Memory B cell (primary cell): ENCODE measurements at places on chromosomes 5 and 9.

DNA sequence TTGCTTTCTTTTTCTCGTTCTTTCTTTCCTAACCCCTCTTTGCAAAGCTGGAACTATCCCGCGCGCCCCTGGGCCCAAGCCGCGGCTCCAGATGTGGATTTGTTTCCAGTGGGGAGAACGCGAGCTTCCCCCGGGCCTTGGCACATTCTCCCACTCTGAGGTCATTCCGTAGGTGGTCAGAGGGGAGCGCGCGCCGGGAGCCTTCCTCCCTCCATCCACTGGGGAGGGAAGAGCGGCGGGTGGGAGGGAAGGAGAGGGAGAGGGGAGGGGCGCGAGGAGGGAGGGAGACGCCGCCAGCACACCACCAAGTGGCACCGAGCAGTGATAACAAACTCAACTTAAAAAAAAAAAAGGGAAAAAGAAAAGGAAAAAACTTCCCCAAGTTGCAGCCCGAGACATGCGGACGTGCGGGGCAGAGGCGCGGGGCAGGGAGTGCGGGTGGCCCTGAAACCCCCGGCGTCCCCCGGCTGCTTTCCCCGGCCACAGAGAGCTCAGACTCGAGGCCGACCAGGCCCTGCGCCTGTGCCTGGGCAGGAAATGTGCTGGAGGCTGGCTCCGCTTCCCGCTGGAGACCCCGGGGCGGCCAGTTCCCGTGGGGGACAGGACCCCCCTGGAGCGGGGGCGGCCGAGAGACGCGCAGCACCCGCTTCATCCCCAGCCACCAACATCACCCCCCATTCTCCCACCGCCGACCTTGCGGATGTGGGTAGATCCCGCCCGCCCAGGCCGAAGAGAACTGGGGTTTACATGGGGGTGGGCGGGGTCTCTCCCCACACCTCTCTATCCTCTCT lies 3.1 kb downstream of the IER5L start:
- DNase-seq, result no peak

- no peak for DNase-seq
These were observed 283.4 kb upstream of the IRX2 start for GRCh38 chr5:3034881-3035280.

DNA sequence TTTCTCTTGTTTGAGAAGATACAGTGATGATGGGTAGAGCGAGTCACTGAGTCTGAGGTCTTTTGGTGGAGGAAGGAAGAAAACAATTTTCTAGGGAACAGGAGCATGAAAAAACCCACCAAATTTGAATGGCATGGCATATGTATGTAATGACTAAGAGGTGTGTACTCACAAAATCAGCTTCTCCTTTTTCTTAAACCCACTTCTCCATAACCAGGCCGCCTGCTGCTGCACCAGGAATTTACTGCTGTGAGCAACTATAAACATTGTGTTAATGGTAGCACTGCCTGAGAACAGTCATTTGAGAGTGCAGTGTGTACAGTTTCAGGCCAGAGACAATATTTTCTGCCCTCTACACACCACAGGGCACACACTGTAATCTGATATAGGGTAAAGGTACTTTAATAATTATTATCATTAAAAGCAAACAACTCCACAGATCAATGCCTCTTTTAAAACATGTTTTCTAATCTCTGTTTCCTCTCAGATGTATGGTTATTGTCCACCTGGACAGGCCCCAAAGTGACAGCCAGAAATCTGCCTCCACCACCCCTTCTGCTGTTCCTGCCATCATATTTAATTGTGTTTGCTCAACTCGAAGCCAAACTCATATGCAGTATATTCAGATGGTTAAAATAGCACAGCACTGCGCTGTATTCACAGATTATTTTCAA lies 241.6 kb downstream of the KIAA0825 start:
- DNase-seq, result no peak

- DNase-seq, result no peak
These were observed 23.4 kb upstream of the FUBP3 start for GRCh38 chr9:130555968-130556367.

- no peak for DNase-seq
These were observed 206.7 kb downstream of the SLC12A2 start for GRCh38 chr5:128290152-128290858.

GRCh38 chr5:147188200-147189108 lies 46.4 kb upstream of the STK32A start:
- DNase-seq, result peak; percentile 12

GRCh38 chr5:173881811-173882575 lies 6.2 kb upstream of the CPEB4 start:
- no peak for DNase-seq

GRCh38 chr9:29078063-29078666 lies 1504.9 kb upstream of the C9orf72 start:
- no peak for DNase-seq
